ENCODE measurements at places on chromosomes 16 and 17.

GRCh38 chr16:84407588-84408313 lies 39.4 kb downstream of the ATP2C2 start:
- DNase-seq, result no peak

- no peak for DNase-seq
Measured at GRCh38 chr17:54347495-54347894, 524.8 kb downstream of the KIF2B start.

GRCh38 chr17:2433696-2434095 lies 32.8 kb upstream of the MNT start:
- DNase-seq, result no peak

DNA sequence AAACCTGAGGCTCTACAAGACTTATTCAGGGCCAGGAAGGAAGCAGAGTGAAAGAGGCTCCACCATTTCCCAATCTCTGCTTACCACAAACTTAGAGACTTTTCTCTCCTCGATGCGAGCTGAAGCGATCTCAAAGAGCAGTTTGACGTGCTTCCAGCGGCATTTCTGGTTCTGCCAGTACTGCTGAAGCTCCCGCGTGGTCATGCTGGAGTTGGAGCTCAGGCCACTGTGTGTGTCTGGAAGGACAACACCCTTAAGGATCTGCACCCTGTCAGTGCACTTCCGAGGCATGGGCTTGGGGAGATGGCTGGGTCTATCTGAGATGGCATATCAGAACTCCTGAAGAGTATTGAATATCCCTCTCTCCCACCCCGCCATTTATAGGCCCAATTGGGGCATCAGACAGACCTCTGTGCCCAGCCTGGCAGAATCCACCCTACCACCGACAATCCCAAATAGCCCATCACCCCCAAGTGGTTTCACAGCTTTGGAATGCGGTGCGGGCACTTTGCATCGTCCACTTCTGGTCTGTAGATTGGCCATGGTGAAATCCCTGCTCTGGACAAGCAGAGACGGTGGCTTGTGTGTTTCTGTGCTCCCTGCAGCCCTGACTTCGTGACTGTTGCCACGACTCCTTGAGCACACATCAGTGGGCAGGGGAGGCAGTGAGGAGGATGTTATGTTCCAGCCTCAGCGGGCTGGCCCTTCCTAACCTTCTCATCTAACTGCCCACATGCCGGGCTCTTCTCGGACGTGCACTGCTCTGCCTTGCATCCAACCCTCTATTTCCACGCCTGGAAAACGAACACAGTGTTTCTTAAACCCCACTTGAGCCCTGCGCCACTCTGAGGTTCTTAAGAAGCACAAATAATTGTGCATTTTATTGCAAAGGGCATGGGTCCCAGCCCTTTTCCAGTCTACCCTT lies 5.2 kb downstream of the SNX20 start:
- no peak for DNase-seq

DNA sequence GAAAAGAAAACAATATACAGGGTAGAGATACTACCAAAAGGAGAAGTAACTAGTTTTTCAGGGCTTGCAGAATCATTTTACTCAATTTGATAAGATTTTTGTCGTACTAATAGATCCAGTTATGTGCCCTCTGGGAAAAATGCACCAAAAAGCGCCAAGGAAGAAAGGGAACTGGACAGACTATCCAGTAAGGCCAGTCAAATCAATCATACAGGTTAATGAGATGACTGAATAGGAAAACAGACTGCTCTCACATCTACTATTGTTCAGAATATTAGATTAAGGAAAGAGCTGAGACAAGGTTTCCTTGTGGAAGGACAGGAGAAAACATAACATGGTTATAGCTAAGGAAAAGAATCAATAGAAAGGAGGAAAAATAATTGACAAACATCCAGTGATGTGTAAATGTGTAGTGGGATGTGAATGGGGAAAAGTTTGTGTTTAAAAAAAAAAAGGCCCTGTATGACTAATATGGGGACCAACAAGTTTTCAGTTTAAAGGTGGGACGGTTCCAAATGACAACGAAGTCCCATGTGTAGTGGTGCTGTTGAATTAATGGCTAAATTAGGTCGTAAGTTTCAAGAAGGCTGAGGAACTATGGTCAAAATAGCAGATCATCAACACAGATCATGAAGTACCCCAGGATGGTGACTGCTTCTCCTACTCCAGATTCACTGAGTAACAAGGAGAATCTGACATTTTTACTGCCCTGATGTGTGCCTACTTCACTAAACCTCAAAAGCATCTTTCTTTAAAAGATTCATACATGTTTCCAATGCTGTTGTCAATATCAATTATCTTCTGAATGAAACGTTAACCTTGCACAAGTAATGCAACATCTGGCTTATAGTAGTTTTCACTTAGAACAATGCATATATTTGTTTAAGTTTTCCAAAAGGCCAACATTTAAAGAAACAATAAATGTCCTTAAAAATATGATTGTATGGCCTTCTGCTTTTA lies 40.7 kb downstream of the BRIP1 start:
- no peak for DNase-seq

DNA sequence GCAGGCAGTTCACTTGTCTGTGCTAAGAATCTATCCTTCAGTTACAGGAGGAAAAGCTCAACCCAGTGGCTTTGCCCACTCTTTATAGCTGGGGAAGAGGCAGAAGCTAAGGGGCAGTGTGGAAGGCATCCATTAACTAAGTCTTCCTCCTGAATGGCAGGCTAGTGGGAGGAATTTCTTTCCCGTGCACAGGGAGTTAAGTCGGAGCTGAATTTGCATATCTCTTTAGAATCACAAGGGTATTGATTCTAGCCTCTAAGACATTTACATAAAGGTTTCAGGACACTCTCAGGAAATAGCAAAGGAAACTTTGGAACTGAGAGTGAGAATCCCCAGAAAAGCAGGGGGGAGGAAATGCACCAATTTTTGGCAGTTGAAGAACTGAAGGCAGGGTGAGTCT lies 245.6 kb downstream of the CA10 start:
- DNase-seq, result no peak

GRCh38 chr17:61460796-61461585 lies 8.8 kb downstream of the TBX4 start:
- no peak for DNase-seq

- DNase-seq, result peak; percentile 62
Measured at GRCh38 chr16:3187798-3188674, at the start of gene OR1F1. Gene OR1F1 (plus strand): TSS chr16:3188204.

- no peak for DNase-seq
Measured at GRCh38 chr16:50548909-50549560, 839 bp downstream of the NKD1 start.

GRCh38 chr17:45940826-45941225 lies 46.5 kb downstream of the MAPT start:
- no peak for DNase-seq

DNA sequence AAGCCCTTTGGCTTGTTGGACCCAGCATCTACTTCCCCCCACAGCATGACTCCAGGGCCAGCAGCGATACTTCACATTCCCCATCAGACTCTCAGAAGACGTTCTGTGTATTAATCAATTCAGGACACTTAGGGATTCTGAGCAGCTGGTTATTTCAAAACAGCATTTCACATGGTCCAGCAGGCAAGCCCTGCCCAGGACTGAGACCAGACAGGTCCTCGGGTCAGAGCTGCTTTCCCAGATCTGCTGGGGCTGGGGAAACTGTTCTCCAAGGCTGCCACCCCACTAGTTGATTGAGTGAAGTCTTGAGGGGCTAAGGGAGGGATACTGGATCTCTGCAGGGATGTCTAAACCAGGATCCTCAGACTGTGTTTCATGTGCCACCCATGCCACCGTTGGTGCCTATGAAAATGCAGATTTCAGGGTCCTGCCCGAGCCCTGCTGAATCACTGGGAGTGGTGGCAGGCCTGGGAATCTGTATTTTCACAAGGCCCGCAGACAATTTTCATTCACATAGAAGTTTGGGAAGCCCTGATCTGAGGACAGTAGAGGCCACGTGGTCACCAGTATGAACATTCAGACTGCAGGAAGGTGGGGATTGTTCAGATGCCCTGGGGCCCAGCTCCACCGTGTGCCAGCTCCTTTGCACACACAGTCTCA lies 40.6 kb upstream of the CDH5 start:
- DNase-seq, result no peak

DNA sequence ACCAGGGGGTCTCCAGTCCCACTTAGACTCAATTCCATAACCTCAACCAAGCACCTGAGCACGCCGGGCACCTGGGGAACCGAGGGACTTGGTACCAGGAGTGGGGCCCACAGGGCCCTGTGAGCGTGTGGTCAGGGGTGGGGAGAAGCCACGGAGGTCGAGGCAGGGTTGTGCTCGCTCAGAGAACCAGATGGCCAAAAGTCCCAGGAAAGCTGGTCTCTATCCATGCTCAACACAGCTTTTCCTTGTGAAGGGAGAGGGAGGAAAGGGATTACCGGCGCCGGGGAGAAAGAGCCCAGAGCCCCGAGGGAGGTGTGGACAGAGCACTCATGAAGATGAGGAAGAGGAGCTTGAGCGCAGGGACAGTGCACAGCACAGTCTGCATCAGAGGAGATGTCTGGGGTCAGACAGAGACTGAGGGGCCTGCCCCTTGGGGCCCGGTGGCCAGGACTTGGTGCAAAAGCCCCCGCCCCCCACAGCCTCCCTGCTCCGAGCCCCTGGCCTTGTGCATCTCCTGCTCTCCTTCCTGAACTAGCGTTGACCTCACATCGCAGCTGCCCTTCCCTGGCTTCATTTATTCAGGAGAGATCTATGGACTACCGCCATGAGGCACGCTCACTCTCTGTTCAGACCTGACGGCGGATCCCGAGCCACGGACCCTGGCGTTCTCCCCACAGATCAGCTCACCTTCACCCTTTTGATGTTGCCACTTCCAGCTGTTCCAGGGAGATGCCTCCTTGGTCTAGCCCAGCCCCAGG lies 355.4 kb upstream of the TNRC6C start:
- no peak for DNase-seq

Data from activated naive CD4-positive, alpha-beta T cell treated with anti-CD3 and anti-CD28 coated beads, Interleukin-2, amount 50 U/mL, for 16 hours (primary cell).